Stimulated activated CD8-positive, alpha-beta memory T cell treated with anti-CD3 and anti-CD28 coated beads, Interleukin-4, amount 100 ng/mL, for 1 hour (primary cell): ENCODE measurements at places on chromosomes 2 and 18.

DNA sequence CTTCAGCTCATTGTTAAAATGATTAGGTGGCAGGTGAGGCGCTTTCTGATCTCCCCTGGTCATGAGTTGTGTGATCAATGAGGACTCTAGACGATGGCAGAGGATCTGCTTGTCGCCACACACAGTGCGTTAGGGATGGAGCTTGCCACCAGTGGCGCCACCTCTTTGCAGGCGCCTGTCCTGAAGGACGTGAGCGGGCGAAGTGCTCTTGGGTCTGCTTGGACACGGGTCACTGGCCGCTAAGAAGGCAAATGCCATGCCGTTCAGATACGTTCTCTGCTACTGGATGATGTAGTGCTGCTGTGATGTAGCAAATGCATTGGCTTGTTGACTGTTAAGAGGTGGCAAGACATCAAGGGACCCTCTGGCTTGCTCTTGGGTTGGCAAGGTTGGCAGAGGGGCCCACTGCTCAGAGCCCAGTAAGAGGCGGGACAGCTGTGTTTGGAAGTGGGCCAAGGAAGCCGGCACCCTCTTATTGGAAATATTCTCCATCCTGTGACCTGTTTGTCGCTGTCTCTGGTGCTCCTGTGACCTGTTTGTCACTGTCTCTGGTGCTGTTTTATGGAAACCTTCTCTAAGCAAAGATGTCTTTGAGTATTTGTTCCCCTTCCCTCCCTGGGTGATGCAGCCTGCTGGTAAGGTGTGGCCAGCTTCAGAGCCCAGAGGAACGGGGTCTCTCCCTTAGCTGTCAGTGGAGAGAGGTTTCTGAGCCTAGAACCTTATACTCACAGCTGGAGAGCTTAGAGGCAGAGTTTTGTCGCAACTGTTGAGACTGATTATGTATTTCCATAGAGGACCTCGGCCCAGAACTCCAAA, 14.6 kb downstream of the LDLRAD4 start:
- DNase-seq = no peak

GRCh38 chr18:13300029-13300428, 81.5 kb downstream of the LDLRAD4 start:
- no peak for DNase-seq

DNA sequence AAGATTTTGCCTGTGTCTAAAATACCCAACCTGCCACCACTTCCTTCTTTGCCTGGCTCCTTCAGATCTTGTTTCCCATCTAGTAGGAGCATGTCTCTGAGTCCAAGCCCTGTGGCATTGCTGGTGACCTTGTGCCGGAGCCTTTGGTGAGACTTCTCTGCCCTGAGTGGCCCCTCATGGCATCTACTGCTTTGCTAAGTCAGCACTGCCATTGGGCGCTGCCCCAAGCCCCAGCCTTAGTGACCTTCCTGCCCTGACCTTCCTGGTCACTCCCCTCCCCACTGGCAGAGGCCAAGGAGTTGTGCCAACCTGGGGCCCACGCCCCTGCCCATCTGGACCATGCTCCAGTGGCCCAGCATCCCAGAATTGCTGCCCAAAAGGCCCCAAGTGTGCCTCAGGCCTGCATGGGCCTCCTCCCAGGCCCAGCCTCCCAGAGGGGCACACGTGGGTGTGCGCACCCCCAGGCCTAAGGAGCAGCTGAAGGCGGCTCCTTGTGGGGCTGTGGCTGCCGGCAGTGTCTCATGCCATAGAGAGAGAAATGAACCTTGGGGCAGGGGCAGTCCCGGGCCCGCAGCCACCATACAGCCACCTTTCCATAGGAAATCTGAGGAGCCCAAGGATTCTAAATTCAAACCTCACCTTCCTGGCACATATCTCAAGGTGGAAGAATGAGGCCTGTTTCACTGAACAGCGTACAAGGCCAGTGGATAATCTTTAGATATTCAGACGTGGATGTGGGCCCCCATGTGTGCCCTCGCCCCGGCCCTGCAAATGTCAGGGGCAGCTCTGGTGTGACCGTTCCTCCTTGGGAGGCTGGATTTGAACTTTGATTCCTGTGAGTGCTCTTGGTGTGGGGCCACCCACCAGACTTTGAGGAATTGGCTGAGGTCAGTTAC, 100.2 kb upstream of the SLC66A3 start:
- DNase-seq = no peak

- DNase-seq = no peak
These were observed 25.6 kb upstream of the RPE start for GRCh38 chr2:209976698-209977385.
